ENCODE measurements at places on chromosomes 16 and 17. TPM values are rescaled to one million over a fixed set of nuclear protein-coding genes. Genes with fewer than 3 reads are reported as not detected.

Gene FAM20A
- polyA plus RNA-seq: 7.8 TPM

Gene MT1A
- polyA plus RNA-seq: not detected

Gene TMIGD1
- polyA plus RNA-seq: not detected

GRCh38 chr16:17397499-17397891, 73.3 kb downstream of the XYLT1 start:
- DNase-seq: no peak

GRCh38 chr17:79008666-79009387, 737 bp downstream of the CANT1 start:
- DNase-seq: no peak

DNA sequence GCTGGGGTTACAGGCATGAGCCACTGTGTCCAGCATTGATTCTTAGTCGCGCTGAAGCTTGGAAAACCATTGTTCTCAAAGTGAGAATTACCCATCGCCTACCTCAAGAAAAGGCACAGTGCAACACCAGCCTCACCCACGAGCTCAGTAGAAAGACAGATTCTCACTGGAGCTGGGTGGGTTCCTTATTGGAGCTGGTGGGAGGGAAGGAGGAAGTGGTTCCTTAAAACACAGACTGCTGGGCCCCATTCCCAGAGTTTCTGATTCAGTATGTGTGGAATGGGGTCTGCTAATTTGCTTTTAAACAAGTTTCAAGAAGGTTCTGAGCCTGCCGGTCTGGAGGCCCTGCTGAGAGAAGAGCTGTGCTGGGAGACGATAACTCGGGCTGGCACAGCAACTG, 264.7 kb downstream of the ENGASE start:
- DNase-seq: no peak

DNA sequence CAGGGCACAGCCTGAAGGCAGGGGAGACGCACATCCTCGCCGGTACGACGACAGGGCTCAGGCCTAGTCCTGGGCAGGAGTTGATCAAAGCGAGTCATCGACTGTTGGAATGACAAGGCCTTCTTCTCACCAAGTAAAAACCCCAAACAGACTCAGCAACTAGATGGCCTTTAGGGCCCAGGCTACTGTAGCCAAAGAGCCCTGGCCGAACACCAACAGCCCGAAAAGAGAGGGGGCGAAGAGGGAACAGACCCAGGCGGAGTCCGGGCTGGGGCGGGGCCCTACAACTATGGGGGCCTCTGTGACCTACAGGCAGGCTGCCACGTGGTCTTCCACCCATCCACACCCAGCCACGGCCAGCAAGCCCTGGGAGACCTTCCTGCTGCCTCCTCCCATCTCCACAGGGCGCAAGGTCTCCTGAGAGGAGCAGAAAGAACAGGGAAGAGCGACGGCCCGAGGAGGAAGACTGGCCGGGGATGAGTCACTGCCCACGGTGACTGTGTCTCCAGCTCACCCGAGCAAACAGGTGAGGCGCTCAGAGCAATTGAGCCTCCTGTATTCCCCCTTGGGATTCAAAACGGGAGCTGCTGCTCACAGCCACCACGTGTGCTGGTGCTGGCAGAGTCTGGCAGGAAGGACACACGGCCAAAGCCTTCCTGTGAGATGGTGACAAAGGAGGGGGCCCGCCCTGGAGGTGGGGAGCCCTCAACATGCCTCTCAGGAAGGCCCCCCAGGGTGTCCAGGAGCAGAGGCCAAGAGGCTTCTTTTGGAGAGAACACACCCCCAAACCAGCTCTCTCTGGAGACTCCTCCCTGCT, 17.7 kb downstream of the SLC16A3 start:
- no peak for DNase-seq
